Activated naive CD8-positive, alpha-beta T cell treated with anti-CD3 and anti-CD28 coated beads for 36 hours (primary cell): ENCODE measurements at places on chromosomes 3 and 15.

DNA sequence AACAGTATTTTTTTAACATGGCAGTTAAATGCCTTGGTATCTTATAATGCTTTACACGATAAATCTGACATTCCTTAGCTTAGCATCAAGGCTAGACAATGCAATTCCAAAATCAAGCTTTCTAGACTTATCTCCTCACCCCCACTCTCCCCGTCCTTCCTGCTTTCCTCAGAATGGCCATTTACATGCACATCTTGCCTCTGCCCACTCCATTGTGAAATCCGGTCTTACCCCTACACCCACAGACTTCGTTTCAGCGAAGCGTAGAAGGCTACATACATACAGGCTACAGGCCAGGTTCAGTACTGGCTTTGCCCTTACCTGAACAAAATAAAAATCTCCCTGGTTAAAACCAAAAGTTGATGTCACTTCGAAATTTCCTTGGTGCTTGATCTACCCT lies 58.6 kb upstream of the SLC12A8 start:
- DNase-seq = no peak

- DNase-seq = no peak
These were observed 18.2 kb downstream of the C15orf62 start for GRCh38 chr15:40787991-40788390.

DNA sequence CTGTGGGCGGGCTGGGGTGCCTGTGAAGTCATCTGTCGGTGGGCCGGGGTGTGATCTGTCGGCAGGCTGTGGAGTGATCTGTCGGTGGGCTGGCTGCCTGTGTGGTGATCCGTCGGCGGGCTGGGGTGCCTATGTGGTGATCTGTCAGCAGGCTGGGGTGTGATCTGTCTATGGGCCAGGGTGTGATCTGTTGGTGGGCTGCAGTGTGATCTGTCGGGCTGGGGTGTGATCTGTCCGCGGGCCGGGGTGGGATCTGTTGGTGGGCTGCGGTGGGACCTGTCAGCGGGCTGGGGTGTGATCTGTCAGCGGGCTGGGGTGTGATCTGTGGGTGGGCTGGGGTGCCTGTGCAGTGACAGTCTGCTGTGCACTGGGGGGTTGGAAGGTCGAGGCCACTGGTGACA lies 204.5 kb downstream of the XXYLT1 start:
- no peak for DNase-seq

DNA sequence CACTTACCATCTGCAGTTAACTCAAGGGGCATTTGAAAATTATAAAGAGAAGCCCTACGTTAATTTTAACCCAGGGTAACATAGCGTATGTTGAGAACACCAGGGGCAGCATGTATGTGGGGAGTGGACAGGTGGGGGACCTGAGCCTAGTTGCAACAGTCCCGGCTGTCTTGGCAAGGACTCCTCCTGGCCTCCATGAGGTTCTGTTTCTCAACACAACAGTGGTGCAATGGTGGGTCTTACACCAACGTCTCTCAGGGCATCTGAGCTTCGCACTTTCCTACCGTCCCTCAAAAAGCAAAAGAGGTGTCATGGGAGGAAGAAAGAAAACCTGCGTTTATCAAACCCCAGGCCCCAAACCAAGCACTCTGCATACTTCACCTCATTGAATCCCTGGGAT lies 50.6 kb downstream of the MGLL start:
- no peak for DNase-seq

DNA sequence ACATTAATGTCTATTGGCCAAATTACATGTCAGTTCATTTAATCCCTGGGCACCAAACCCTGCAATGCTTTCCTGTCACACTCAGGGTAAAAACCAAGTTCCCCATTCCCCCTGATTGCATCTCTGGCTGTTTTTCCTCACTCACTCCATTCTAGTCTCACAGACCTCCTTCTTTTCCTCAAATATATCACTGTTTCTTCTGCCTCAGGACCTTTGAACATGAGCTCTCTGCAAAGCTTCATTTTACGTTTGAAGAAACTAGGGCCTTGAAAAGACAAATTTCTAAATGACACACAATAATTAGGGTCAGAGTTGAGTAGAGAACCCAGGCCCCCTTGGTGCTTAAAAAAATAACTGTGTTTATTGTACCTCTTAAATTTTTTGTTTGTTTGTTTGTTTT lies 230.6 kb downstream of the THRB start:
- no peak for DNase-seq

- DNase-seq = peak; percentile 58
These were observed 3.1 kb downstream of the KAT2B start for GRCh38 chr3:20043396-20043795.

- DNase-seq = no peak
These were observed 102.1 kb upstream of the FHIT start for GRCh38 chr3:61353382-61353781.

- DNase-seq = no peak
These were observed 9.4 kb downstream of the PIK3CB start for GRCh38 chr3:138825336-138825735.

DNA sequence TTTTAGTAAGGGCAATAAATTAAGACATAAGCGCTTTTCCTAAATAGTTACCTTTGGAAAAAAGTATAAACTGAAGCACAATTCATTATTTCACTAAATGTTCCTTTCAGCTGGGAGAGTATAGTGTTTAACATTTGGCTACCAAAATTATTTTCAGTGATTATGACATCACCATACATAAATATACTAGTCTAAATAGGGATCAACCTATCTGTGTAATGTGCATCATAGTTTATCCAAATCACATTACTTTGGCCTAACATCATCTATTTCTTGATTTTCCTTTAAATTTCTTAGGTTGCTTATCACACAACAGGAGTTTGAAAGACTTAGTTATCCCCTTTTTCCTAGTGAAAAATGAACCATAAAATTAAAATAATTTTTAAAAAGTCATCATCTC lies 738.9 kb downstream of the ROBO1 start:
- no peak for DNase-seq

GRCh38 chr3:103927896-103928295 lies 1438.8 kb upstream of the ALCAM start:
- no peak for DNase-seq

DNA sequence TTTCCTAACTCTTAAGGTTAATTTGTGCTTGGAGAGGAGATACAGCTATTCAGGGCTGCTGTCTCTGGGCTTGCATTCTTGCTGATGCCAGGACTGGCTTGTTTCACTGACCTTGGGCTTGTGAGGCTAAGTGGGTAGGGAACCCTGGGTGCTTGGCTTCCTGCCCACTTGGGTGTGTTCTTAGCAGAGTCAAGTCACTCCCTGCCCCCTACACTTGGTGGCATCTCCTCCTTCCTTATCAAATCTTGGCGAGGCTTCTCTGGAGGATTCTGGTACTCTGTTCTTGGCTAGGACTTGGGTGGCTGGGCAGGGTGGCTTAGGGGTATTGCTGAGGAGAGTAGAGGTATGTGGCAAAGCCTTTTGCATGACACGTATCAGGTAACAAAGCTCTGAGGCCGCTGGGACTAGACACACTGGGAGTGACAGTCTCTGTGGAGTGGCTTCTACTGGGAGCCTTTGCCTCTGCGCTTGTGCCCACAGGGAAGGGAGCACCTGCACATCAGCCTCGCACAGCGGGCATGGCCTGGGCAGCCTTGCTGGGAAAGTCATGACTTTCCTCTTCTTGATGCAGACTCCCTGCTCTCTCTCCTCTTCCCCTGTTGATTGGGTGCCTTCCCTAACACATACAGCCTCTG lies 41.8 kb downstream of the CHCHD6 start:
- no peak for DNase-seq

- no peak for DNase-seq
These were observed 427.8 kb upstream of the MCTP2 start for GRCh38 chr15:93803421-93804152.

- no peak for DNase-seq
These were observed 71.0 kb downstream of the CCK start for GRCh38 chr3:42194943-42195510.

- DNase-seq = no peak
These were observed 101.7 kb downstream of the CD200R1L start for GRCh38 chr3:112744825-112745566.

DNA sequence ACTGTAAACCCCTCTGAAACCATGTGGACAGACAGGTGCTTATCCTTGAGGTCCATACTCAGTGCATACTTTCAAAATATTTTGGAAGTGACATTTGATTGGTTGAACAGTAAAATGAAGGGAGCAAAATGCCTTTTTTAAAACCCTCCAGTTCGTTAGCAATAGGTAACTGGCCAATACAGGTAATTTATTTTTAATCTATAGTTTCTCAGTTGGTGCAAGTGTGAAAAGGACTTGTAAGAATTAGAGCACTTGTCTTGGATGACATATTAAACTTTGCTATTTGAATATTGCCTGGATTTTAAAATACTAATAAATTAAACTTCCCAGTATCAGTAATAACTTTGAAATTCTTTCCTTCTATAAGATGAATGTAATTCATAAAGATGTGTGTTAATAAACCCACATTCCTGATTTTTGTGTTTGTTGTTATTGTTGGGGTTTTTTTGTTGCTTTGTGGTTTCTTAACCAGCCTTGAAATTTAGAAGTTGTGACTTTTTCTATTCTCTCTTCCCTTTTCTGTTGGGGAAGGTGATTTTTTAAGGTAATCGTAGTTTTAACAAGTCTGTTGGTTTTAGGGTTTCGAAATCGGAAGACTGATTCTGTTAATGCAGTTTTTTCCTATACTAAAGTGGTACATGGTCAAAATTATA lies 90.0 kb downstream of the STT3B start:
- no peak for DNase-seq

DNA sequence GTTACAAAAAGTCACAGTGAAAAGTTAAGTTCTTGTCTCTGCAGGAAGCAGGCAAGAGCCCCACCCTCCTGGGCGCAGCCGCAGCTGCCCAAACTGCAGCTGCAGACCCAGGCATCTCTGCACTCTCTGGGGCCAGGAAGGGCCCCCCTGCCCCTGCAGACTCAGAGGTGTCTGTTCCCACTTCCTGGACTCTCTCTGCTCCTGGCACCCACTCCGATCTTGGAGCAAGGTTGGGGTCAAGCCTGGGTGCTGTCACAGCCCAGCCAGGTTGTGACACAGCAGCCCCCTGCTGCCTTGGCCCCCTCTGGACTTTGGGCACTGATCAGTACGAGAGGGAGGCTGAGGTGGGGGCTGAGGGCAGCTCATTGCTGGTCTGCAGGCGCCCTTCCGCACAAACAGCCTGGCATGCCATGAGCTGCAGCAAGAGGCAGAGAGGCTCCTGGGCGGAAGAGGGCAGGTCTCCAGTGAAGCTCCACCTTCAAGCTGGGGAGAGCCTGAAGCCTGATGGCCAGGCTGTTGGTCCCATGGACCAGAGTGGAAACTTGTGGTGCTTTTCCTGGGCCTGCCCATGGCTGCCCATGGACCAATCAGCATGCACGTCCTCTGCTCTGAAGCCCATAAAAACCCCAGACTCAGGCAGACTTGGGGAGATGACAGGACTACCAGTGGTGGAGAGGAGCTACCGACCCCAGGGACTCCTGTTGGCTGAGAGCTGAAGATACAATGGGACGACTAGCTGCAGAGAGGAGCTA lies 42.9 kb upstream of the LRRFIP2 start:
- DNase-seq = no peak

GRCh38 chr3:190385731-190386688 lies 2.0 kb upstream of the CLDN16 start:
- DNase-seq = no peak

DNA sequence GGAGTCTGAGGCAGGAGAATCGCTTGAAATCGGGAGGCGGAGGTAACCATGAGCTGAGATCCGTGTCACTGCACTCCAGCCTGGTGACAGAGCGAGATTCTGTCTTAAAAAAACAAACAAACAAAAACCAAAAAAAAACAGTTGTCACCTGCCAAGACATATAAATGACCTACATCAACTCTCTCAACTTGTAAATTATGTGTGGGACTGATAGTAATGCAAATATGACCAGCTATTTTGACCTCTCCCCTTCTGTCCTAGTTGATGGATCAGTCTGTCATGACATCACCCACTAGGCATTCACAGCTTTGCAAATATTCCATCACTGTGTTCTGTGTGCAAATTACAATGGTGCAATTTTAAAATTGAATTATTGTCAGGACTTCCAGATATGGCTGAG lies 175.4 kb downstream of the EBLN2 start:
- DNase-seq = no peak

GRCh38 chr3:75906555-75907112 lies 121.3 kb upstream of the ZNF717 start:
- DNase-seq = no peak

DNA sequence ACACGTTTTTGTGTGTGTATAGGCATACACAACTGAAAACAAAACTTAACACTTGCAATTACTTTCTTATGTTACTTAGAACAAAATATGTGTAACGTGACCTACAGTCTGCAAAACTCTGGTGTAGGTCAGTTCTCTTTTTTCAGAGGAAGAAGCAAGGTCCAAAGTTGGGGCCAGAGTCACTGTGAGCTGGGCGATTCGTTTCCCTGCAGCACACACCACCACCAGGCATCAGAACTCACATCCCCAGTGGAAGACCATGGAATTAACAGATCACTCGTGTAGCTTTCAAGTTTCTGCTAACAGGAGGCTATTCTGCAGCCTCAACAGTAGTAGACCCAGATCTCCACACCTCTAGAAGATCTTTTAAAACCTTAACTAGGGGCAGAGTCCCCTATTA lies 25.8 kb downstream of the ANP32A start:
- no peak for DNase-seq

- no peak for DNase-seq
These were observed 122.4 kb downstream of the NR1D2 start for GRCh38 chr3:24067483-24067882.

GRCh38 chr15:38528294-38528693 lies 36.3 kb downstream of the RASGRP1 start:
- no peak for DNase-seq

- DNase-seq = no peak
These were observed 212.5 kb downstream of the TCF12 start for GRCh38 chr15:57130956-57131355.

DNA sequence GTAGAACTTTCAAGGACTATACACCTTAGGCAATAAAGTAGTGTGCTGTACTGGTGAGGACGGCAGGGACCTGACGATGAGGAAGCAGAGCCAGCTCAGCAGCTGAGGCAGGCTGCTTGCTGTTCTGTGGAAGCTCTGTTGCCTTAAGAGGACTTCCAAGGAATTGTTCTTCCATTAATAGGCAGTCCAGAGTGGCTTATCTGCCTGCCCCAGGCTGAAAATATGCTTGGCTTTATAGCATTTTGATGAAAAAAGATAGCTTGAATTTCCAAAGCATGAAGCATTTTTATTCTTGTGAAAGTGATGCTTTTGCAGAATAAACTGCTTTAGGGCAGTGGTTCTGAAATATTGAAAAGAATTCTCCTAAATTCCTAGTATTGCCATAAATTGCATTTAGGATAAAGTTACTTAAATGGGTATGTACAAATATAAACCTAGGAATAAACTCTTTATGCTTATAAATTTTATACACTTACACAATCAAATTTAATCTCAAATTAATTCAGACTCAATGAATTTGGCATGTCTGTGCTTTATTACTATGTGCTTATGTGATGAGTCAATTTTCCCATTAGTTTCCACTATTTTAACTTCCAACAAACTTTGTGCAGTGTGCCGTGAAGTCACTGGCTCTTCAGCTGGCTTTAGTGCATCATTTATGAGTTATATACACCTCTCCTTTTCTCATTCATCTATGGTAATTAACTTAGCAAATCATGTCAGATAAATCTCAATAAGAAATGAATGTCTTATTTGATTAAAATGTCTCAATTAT lies 231.0 kb upstream of the RASGRP1 start:
- DNase-seq = no peak
